Astrocyte of the hippocampus (primary cell): ENCODE measurements at places on chromosomes 4 and X.

GRCh38 chr4:15314974-15315373 lies 112.9 kb upstream of the C1QTNF7 start:
- DNase-seq = no peak

DNA sequence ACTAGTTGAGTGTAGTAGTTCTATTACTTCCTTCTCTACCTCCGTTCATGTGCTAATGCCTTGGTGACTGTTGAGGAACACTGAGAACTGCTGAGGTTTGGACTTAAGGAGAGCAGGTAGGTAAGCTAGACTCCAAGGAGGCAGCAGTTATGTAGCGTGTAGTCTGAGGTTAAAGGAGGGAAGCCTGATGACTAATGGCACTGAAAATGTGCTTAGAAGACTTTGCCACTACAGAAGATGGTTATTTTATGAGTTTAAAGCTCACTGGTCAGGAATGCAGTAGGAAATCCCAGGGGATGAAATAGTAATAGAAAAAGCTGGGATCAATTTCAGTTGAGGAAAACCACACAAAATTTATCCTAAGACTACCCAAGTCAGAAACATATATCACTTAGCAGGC lies 1077.3 kb downstream of the RAPGEF2 start:
- DNase-seq = peak; percentile 50

DNA sequence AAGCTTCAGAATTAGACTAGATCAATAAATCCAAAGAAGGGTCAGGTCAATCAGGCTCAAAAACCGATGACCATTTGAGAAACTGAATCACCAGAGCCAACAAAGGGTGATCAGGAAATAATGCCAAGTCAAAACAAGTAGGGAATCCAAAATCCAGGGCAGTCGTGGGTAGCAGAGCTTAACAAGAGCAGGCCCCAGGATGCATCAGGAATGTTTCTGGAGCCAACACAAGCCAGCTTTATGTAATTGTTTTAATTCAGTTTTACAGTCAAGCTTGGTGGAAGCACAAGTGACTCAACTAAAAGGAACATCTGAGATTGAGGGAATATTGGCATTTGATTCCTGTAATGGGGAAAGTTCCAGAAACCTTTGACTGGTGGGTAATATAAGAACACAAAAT lies 237.9 kb upstream of the EDA2R start:
- DNase-seq = no peak

GRCh38 chrX:149819371-149819770 lies 37.6 kb downstream of the MAGEA9 start:
- no peak for DNase-seq

GRCh38 chrX:13597874-13598273 lies 28.5 kb downstream of the EGFL6 start:
- DNase-seq = peak; percentile 7

- DNase-seq = peak; percentile 79
These were observed 148.9 kb upstream of the CPEB2 start for GRCh38 chr4:14853176-14853943.

- DNase-seq = peak; percentile 57
These were observed 42.2 kb upstream of the HGFAC start for GRCh38 chr4:3399277-3400194.

GRCh38 chrX:22577181-22577580 lies 304.5 kb downstream of the CBLL2 start:
- DNase-seq = peak; percentile 52

DNA sequence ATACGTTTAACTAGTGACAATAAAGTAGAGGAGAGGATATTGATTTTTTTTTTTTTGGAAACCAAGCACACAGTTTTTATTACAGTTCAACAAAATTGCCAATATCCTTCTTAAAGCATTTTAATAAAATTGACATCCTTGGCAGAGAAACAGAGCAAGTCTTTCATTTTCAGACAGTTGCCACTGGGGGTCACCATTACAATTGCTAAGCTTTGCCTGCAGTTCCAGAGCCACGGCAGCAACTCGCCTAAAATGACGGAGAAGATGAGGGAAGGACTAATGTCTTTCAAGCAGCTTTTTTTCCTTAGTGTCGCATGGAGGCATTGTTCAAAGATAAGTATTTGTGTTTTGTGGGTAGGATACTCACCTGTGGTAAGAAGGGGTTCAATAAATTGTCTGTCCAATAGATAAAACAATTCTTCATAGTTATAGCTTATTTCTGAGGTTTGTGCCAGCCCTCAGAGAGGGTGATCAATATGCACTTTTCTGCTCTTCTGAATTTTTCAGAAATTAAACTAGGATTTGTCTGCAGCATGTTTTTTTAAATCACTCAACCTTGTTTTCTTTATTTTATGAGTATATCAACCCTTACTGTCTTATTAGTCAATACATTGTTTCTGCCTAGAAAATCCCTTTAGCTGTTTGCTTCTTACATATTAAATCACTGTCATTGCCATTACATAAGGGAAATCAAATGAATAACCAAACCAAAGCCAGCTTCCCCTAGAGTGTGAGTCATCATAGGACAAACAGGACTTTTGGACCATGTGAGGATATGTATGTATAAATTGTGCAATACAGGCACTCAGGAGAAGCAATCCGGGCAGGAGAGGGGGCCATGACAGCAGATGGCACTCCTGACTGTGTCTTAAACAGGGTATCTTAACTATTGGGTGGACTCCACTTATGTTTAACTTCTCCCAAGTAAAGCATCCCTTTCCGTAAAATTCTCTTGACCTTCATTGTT lies 508.1 kb upstream of the ARX start:
- DNase-seq = peak; percentile 55
